ENCODE measurements at places on chromosomes 5 and 9. TPM values are rescaled to one million over a fixed set of nuclear protein-coding genes. Genes with fewer than 3 reads are reported as not detected.

TMEM8B gene
- total RNA-seq: 21.0 TPM

ACTBL2 gene
- total RNA-seq: not detected

POU5F2 gene
- 2.6 TPM for total RNA-seq

RLN1 gene
- total RNA-seq: not detected

DNA sequence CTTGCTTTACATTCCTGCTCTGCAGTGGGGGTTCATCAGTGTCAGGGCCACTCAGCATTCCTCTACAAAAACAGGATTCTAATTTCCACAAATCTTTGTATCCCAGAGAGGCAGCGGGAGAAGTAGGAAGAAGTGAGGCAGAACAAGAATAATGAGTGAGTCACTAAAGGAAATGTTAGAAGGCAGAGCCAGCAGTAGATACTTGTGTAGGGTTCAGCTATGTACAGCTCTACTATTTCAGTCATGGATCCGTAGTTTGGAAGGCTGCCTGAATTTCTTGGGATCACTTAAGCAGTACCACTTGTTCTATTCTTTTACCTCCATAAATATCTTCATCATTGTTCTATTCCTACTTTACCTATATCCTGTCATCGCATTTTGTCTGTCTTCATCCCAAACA lies 246.3 kb upstream of the TLE4 start:
- DNase-seq: no peak

GRCh38 chr5:24487368-24488229 lies 157.2 kb downstream of the CDH10 start:
- DNase-seq: no peak

DNA sequence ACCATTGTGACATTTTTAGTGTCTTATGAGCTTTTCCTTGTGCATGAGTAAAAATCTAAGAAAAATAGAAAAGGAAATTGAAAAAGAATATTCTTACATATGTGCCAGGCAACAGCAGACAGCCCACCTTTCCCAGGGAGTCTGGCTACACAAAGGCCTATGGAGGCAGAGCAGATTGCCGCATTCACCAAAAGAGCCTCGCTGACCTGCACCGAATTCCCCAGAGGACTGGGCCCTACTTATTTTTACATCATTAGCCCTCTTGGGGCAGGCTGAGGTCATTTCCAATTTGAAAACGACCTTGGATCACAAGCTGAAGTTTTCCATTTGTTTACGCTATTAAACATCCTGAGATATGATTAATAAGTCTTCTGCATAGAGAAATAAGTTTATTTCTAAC lies 66.2 kb upstream of the WDR41 start:
- DNase-seq: no peak

All from upper lobe of left lung (tissue), 6 donors.